ENCODE measurements at places on chromosomes 12 and 14.
A peak's percentile ranks its signal among the peaks of the same experiment; 100 is the strongest.

DNA sequence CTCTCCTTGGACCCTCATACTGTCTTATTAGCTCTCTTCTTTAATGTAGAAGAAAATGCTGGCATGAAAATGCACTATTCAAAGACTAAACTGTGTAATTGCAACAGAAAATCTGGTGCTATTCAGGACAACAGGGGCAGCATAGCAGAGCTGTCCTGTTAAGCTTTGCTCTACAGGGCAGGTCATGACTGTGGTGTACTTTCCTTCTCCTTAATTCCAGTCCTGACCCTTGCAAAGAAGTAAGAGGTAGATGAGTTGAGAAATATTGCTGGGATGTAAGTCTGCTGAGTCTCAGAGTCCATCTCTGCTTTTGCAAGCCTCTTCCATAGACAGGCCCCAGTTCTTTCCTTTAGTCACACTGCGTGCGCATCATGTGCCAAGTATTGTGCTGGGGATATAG lies 52.6 kb upstream of the STK38L start:
- no peak for DNase-seq
- no peaks in the 10 kb centered on the region for H3K4me1 ChIP-seq
- H3K36me3 ChIP-seq, result no peaks in the 10 kb centered on the region

- no peaks in the 10 kb centered on the region for H3K27me3 ChIP-seq
- H3K36me3 ChIP-seq, result no peaks in the 10 kb centered on the region
- no peaks in the 10 kb centered on the region for H3K4me1 ChIP-seq
- DNase-seq, result no peak
- no peak overlapping the region for H3K4me3 ChIP-seq
These were observed 58.8 kb upstream of the NUDT4 start for GRCh38 chr12:93318720-93319522.

DNA sequence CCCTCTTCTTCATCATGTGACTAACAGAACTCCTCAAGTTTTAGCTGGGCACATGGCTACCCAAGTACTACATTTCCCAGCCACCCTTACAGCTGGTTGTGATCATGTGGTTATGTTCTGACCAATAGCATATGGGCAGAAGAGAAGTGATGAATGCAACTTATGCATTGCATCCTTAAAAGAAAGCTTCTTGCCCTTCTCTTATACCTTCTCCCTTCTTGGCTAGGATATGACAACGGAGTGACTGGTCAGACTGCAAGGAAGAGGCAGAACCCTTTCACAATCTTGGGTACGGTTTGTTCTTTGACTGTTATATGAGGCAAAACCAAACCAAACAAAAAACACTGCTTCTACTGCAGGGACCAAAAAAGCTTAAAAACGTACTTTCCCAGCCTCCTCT lies 66.5 kb upstream of the MAX start:
- no peaks in the 10 kb centered on the region for H3K27me3 ChIP-seq
- no peak for DNase-seq
- peaks cover 13% of the 10 kb centered on the region for H3K4me1 ChIP-seq

- no peaks in the 10 kb centered on the region for H3K36me3 ChIP-seq
- DNase-seq, result no peak
- peaks cover 6% of the 10 kb centered on the region for H3K4me1 ChIP-seq
- no peak overlapping the region for H3K27ac ChIP-seq
- H3K4me3 ChIP-seq, result no peak overlapping the region
These were observed 213.5 kb upstream of the SLC38A2 start for GRCh38 chr12:46585854-46586621.

GRCh38 chr12:102475355-102475754 lies 5.0 kb downstream of the IGF1 start:
- H3K4me1 ChIP-seq, result peaks cover 18% of the 10 kb centered on the region
- no peaks in the 10 kb centered on the region for H3K27me3 ChIP-seq
- peak; percentile 12 for DNase-seq

- no peaks in the 10 kb centered on the region for H3K36me3 ChIP-seq
- H3K4me3 ChIP-seq, result no peak overlapping the region
- H3K27me3 ChIP-seq, result no peaks in the 10 kb centered on the region
These were observed 83.9 kb downstream of the FUT8 start for GRCh38 chr14:65496178-65496993.

DNA sequence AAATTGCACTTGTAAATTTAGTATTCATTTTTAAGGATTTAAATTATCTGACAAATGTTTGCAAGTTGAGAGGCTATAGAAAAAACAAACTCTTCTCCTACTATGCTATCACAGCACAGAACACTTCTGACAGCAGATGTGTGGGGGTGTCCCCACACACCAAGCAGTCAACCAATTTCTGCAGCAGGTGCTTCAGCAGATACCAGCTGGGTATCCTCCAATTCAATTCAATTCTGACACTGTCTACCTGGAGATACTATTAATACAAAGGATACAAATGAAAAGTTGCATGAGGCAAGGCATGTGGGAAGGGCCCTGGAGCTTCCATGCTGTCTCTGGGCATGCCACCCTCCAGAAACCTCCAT lies 35.1 kb downstream of the PCNX1 start:
- no peaks in the 10 kb centered on the region for H3K36me3 ChIP-seq
- no peak for DNase-seq
- H3K4me1 ChIP-seq, result no peaks in the 10 kb centered on the region
- no peak overlapping the region for H3K27ac ChIP-seq
- no peaks in the 10 kb centered on the region for H3K27me3 ChIP-seq

All from upper lobe of left lung (tissue), 6 donors.